ENCODE measurements at places on chromosomes 13 and 19.
A peak's percentile ranks its signal among the peaks of the same experiment; 100 is the strongest.

- DNase-seq, result no peak
These were observed 289.8 kb upstream of the SOX21 start for GRCh38 chr13:95002126-95002525.

- DNase-seq, result no peak
These were observed 1507.6 kb downstream of the SLITRK1 start for GRCh38 chr13:82374719-82375118.

DNA sequence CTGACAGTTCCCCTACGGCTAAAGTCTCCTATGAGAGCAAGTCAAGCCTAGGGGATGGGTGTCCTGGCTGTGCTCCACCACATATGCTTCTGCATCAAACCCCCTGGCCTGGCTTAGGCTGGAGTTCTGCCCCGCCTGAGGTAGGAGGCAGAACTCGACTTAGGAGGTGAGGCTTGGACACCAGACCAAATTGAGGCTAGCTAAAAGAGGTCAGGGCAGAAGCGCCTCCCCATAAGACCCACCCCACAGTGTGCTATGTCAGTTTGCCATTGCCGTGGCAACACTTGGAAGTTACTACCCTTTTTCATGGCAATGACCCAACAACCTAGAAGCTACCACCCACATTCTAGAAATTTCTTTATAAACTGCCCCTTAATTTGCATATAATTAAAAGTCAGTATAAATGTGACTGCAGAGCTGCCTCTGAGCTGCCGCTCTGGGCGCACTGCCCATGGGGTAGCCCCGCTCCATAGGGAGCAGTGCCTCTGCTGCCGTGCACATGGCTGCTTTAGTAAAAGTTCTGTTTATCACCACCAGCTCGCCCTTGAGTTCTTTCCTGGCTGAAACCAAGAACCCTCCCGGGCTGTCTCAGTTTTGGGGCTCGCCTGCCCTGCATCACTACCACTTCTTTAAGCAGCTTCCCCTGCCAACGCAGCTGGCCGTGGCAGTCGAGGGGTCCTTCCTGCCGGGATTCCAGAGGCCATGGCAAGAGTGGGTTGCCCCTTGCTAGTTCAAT lies 20.2 kb downstream of the AP1M1 start:
- DNase-seq, result no peak

DNA sequence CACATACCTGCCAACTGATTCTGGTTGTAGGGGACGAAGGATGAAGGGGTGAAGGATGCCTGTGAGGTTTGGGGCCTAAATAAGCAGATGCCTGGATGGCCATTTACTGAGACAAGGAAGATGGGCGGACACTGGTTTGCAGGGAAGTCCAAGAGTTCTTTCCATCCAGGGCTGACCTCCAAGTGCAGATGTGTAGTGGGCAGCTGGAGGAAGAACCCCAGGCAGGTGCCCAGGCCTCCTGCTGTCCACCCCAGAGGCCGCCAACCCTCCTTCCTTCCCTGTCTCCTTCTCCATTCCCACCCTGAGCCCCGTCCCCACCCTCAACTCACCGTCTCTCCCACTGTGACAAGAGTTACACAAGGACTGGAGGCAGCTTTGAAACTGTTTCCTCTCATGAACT lies 171.5 kb downstream of the KATNAL1 start:
- no peak for DNase-seq

DNA sequence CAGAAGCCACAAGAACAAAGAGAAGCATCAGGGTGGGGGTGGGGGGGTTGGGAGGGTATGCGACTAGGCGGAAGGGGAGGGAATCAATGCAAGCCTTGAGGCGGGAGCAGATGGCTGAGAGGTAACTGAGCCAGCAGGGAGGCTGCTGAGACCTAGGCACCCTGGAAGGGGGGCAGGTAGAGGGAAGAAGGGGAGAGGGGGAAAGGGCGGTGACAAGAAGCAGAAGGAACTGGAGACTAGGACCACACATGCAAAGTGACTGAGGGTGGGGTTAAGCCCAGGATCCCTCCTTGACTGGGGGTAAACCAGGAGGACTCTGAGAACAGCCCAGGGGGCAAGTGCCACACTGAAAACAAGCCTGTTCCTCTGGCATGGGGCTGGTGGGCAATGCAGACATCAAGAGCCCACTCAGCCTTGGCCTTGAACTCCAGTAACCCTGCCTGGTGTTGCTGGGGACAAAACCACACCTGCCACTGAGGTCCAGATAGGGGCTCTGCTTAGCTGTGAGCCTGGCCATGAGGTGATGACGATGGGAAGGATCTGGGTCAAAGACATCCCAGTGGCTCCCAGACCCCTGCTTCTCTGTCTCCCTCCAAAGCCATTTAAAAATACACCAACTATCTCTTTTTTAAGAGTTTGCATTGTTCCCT lies 20.3 kb downstream of the OPA3 start:
- DNase-seq, result no peak

DNA sequence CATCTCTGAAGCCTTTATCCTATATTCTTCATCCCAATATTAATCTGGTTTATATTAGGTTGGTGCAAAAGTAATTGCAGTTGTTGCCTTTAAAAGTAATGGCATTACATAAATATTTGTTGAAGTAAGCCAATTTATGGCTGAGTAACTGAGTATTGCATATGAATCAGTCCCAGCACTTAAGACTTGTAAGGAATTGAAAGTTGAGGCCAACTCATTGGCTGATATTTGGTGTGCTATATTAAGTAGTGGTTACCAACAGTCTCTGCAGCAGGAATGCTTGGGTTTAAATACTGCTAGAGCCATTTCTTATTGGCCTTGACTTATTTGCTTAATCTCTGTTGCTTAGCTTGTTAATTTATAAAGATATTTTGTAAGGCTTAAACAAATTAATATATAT lies 460.7 kb downstream of the GPC6 start:
- DNase-seq, result peak; percentile 77

- no peak for DNase-seq
These were observed 11.9 kb upstream of the FRY start for GRCh38 chr13:32019612-32020233.

- no peak for DNase-seq
These were observed 20.0 kb upstream of the CCNP start for GRCh38 chr19:40246292-40247073.

DNA sequence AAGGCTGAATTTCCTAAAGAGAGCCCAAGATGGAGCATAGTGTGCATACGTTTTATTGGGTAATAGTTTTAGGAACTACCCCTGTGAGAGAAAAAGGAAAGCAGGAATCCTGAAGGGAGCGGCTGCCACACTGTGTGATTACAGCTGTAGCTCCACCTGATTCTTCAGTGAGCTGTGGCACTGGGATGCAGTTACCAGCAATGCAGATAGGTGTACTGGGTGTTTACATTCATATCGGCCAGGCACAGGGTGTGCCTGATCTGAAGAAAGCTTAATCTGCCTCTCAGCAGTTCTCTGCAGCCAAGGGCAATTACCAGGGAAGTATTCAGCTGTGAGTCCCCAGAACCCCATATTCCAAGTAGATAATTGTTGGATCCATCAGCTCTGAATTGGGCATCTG lies 1541.8 kb downstream of the EFNB2 start:
- DNase-seq, result no peak
